Activated naive CD8-positive, alpha-beta T cell treated with anti-CD3 and anti-CD28 coated beads, Interleukin-2, amount 50 U/mL, for 16 hours (primary cell): ENCODE measurements at places on chromosomes 12 and 14.
A peak's percentile ranks its signal among the peaks of the same experiment; 100 is the strongest.

DNA sequence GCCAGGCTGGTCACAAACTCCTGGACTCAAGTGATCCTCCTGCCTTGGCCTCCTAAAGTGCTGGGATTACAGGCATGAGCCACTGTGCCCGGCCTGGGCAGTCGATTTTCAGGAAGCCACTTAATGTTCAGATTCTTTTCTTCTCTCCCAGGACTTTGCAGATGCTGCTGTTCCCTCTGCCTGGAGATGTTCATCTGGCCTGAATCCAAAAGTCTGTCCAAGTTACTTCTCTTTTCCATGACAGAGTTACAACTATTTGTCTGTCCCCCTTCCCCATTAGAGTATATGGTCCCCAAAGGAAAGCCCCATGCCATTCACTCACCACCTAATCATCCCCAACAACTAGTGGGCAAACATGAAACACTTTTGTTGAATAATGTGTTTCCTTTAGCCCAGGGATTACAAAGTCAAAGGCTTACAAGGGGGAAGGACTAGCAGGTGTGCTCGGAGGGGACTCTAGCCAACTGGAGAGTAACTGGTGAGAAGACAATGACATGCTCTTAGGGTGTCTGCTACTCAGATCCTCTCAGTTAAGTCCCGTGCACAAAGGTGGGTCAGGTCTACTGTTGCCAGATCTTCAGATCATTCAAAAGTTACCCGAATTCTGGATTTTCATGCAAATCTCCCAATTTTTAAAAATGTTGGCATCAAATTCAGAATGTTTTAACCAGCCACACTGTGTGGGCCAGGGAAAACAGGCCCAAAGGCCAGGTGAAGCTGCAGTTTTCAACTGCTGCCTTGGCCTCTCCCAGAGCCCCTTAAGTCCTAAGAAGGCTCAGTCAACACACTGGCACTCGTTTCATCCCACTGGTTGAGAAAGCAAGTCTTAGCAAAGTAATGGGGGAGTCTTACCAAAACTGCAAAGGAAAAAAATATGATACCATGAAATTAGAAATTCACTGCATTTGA, 29.6 kb downstream of the NUDT4 start:
- DNase-seq = no peak

DNA sequence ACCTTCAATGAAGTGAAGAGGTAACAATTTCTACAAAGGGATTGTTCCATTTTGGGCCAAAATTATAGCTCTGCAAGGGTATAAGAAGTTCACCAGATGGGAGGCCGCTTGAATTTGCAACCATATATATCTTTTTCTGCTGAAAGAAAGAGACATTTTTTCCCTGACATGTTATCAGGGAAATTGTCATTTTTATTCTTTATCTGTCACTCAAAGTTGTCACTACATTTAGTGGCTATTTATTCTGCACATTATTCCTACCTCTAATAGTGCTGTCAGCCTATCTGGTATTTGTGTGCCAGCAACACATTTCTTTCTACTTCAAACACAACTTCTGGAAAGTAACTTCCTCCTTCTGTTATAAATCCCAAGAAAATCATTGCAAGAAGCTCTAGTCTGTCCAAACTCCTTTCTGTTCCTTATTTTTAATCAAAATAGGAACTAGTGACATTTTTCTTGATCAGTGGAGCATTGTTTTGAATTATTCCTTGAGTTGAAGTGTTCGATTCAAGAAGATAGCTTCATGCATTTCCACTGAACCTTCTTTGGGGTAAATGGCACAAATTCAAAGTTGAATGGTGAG, 137.9 kb upstream of the ATP2B1 start:
- no peak for DNase-seq

- DNase-seq = no peak
Measured at GRCh38 chr14:42424501-42424900, 817.8 kb downstream of the LRFN5 start.

DNA sequence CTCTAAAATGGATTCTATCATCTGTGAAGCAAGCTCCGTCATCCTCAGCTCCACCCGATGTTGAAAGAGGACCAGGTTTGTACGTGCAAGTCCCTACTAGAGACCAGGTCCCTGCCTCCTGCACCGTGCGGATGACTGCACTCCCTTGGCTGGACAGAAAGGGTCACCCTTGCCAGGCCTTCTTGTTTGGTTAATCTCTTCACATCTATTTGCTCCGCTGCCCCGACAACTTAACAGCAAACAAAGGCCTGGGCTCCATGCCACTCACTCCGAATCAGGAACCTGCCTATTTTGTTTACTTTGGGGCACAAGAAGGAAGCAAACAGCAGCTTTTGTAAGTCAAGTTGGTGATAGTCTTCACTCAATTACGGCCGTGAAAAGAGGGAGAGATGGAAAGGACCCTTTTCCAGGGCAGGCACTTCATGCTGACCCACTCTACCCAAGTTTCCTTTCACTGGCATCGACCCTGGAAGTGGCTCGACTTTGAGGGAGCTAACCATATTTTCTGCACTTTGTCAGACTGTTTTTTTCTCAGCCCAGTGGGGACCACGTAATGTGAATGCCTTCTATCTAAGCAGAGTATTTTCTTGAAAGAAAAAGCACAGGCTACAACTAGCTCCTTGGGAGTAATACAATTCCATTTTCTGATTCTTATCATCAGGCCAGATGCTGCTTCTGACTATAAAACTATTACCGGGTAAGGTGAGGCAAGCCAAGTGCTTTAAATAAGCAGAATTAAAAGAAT, 202.6 kb downstream of the FOXN3 start:
- DNase-seq = no peak

DNA sequence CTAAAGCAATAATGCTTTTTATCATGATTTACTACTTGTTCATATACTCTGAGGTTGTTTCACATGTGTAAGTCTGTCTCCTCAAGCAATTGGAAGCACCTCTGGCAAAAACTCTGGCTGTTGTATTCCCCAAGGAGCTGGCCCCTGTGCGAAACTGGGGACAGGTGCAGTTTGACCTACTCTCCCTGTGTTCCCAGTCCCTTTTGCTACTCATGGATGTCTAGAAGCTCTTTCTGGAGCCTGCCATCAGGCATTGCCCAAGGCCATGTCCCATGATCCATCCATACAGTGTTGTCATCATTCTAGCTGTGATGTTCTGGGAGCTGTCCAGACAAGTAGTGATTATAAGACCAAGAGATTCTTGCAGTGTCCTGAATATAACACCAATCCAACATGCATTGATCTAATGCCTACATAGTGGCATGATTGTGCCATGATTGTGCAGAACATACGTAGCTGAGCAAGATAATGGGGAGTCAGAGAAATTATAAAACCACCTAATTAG, 14.9 kb downstream of the AKAP6 start:
- DNase-seq = no peak

GRCh38 chr12:50842637-50843493, at the start of gene TMPRSS12:
TSS of gene TMPRSS12 (plus strand) at chr12:50842926. CDS start at chr12:50842965, 39 bp downstream.
- DNase-seq = no peak

DNA sequence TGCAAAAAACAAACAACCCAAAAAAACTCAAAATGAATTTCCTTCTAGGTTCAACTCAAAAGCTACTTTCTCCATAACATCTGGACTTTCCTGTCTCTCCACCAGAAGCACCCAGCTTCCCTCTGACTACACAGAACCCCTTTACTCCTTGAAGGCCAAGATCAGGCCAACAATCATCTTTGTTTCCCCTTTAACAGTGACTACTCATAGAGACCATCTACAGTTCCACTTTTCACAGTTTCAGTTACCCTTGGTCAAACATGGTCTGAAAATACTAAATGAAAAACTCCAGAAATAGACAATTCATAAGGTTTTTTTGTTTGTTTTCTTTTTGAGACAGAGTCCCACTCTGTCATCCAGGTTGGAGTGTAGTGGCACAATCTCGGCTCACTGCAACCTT, 11.8 kb downstream of the GCH1 start:
- DNase-seq = no peak

GRCh38 chr14:68956724-68957123, 22.4 kb downstream of the ACTN1 start:
- no peak for DNase-seq

DNA sequence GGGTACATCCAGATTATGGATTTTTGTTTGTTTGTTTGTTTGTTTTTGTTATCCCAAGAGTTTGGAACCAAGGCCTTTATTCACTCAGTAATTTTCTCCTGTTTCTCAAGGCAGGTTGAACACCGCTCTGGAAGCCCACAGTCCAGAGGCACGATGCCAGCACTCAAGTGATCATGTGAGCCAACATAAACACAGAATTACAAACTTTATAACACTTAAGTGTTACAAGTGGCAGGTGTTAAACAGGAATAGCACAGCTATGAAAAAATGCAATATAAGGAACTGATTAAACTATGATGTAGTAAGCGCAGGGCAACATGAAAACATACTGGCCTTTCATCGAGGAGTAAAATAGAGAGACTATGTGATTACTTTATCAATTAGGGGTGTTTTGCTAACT, 1885.8 kb upstream of the SEL1L start:
- no peak for DNase-seq

DNA sequence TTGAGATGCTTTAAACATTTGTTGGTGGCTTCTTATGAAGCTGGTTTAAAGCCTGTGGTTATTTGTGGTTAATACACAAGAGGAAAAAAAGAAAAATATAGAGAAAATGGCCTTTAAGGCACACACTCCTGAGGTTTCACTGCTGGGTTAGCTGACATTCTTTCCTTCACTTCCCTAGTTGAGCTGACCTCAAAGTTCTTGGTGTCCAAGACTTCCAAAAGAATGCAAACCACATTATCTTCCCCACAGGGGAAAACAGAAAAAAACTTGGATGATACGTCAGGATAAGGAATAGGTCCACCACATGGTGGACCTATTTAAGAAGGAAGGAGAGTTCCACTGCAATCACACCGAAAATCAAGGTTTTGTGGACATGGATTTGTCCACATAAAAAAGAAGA, 94.3 kb downstream of the SLC25A21 start:
- no peak for DNase-seq

GRCh38 chr12:31362115-31362758, 36.3 kb upstream of the SINHCAF start:
- DNase-seq = no peak

GRCh38 chr12:127620735-127621355, 646.1 kb upstream of the TMEM132C start:
- no peak for DNase-seq

GRCh38 chr12:116152268-116152667, 125.2 kb downstream of the MED13L start:
- no peak for DNase-seq

DNA sequence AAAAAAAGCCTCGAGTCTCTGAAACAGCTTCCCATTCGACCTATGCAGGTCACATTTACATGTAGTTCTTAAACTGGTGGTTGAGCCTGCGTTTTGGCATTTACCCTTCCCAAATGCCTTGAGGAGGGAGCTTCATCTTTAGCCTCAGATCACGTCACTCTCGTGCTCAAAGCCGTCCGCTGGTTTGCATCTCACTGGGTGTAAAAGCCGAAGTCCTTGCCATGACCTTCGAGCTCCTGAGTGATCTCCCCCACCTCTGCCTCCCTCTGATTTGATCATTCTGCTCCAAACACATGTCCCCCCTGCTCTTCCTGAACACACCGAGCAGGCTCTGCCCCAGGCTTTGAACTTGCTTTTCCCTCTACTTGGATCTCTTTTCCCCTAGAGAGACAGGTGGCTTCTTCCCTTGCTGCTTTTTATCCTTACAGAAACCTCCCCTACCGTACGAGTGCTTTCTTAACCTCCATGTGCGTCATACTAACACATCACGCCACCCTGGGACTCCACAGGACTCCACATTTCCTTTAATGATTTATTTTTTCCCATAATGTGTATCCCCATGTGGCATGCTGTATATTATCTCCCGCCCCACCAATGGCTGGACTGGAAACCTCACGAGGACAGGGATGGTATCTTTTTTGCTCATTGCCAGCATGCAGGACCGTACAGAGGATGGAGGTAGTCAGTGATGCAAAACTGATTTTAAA, 610.7 kb downstream of the VRK1 start:
- no peak for DNase-seq

- no peak for DNase-seq
Measured at GRCh38 chr12:56838621-56839488, 75.7 kb downstream of the HSD17B6 start.

GRCh38 chr14:32939254-32940065, 781 bp downstream of the NPAS3 start:
- no peak for DNase-seq

GRCh38 chr14:30295980-30296379, 263.0 kb upstream of the G2E3 start:
- no peak for DNase-seq

DNA sequence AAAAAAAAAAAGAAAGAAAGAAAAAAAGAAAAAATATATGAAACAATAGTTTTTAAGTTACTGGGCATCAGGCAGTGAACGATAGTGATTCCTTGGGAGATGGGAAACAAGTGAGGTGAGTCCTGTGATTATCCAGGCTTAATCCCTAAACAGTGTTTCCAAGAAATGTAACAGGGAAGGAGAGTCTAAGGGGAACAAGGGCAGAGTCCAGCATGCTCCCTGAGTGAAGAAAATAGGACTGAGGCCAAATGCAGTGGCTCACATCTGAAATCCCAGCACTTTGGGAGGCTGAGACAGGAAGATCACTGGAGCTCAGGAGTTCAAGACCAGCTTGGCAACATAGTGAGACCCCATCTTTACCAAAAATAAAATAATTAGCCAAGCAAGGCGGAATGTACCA, 40.7 kb downstream of the R3HDM2 start:
- no peak for DNase-seq

GRCh38 chr12:92206596-92206995, 61.0 kb upstream of the BTG1 start:
- no peak for DNase-seq

- no peak for DNase-seq
Measured at GRCh38 chr14:24883576-24883975, 166.4 kb downstream of the STXBP6 start.

DNA sequence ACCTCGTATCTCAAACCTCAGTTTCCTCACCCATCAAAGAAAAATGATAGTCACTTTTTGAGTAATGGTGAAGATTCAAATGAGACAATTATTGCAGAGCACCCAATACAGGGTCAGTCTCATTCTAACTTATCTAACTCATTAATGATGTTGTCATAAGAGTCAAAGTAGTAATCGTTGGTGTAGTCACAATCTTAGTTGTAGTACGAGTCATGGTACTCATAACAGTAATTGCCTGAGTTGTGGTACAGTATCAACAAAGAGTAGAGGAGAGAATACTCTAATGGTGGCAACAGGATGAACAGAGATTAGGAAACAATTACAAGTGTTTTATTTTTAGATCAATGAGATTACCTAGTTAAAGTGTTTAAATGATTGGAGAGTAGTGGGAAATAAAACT, 93.6 kb upstream of the TMTC2 start:
- no peak for DNase-seq

DNA sequence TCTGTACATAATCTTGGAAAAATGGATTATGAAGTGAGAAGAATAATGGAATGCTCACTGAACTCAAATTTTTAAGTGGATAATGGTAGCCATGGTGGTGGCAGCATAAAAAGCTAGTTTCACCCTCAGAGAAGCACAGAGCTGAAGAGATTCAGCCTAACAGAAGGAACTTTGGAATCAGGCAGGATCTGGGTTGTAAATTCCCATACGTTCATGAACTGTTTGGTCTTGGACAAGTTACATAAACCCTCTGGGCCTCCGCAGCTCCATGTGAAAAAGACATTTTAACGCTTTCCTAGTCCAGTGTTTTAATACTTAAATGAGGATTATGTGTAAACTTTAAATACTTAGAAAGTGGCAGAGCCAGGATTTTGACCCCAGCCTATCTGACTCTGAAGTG, 26.6 kb downstream of the JKAMP start:
- no peak for DNase-seq

GRCh38 chr12:7907009-7907408, 29.0 kb downstream of the SLC2A3 start:
- DNase-seq = no peak

- DNase-seq = no peak
Measured at GRCh38 chr12:15536446-15536845, 214.1 kb downstream of the PTPRO start.

GRCh38 chr14:23009939-23010726, at the start of gene C14orf93:
TSS of gene C14orf93 (minus strand) at chr14:23010143. CDS start at chr14:22999023, 11,120 bp downstream.
- DNase-seq = peak; percentile 63
